Stimulated activated CD4-positive, alpha-beta T cell treated with anti-CD3 and anti-CD28 coated beads, Interleukin-2, amount 100 ng/mL, for 48 hours (primary cell): ENCODE measurements at places on chromosomes 12 and 14.

DNA sequence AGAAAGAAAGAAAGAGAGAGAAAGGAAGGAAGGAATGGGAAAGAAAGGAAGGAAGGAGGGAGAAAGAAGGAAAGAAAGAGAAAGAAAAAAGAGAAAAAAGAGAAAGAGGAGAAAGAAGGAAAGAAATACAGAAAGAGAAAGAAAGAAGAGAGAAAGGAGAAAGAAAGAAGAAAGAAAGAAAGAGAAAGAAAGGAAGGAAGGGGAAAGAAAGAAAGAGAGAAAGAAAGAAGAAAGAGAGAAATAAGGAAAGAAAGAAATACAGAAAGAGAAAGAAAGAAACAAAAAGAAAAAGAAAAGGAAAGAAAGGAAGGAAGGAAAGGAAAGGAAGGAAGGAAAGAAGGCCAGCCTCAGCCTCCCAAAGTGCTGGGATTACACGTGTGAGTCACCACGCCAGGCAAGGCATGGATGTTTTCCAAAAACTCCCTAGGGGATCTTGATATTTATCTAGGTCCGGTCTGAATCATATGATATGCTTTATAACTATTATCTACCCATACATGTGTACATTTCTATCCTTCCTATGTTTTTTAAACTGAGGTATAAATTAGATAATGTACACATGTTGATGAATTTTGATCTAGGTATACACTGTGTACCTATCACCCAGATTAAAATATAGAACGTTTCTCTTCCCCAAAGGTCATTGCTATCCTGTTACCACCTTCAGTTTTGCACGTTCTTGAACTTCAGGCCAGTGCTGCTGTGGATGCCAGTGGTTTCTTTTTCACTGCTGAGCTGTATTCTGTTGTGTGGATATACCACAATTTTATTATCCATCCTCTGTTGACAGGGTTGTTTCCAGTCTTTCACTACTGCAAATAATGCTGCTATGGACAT is 177.9 kb downstream of the RBM19 start:
- DNase-seq: no peak

DNA sequence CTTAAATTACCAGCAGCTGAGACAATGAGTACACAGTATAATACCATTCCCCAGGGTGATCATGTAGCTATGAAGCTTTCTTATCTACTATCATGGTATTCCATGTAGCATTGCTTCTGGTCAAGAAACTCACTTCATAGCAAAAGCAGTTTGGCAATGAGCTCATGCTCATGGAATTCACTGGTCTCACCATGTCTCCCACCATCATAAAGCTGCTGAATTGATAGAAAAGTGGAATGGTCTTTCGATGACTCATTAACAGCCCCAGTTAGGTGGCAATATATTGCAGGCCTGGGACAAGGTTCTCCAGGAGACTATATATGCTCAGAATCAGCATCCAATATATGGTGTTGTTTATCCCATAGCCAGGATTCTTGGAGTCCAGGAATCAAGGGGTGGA is 553.7 kb downstream of the FOXG1 start:
- DNase-seq: no peak

GRCh38 chr14:89649451-89650075 is 232.5 kb upstream of the FOXN3 start:
- DNase-seq: no peak

DNA sequence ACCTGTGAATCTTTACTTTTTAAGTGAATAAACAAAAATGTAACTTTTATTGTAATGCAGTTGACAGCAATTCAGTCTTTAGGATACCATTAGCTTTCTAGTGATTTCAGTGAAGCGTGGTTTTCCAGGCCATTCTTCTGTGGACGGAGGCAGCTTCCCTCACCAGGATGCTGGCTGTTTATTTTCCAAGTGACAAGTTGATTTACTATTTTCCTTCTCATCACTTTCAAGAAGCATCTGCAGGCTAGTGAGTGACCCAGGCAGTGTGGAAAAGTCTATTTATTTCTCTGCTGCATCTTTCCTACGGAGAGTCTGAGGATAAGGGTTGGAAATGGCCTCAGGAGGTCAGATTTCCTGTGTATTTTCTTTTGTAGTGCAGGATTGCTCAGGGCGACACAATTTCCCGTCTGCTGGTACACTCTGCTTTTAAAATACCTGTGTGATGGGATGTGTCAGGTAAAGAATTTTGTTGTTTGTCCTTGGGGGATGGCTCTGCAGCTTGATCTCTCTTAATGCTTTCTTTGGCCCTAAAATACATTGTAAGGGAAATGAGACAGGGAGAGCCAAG is 467.8 kb downstream of the NRXN3 start:
- DNase-seq: no peak

GRCh38 chr14:64053694-64054669 is 201.2 kb downstream of the SYNE2 start:
- no peak for DNase-seq

DNA sequence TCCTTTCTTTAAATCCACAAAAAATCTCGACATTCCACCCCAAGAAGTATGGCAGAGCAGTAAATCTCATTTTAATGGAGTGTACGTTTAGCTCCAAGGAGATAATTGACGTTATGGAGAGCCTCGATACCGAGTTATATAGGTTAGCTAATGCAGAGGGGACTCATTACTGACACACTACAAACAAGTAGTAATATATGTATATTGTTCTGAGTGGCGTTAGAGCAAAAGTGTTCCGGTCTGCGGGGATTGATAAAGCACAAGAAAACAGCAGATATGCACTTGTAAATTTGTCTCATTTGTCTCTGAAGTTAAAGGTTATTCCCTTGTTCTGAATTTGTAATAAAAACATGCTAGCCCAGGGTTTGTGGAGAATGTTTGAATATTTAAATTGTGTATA is 84.1 kb downstream of the BCL11B start:
- DNase-seq: no peak

- DNase-seq: no peak
Observed at GRCh38 chr12:48985901-48986300, 7.8 kb downstream of the WNT1 start.

GRCh38 chr14:103815253-103815652 is 32.1 kb downstream of the PPP1R13B start:
- DNase-seq: no peak

- no peak for DNase-seq
Observed at GRCh38 chr12:52895726-52896189, 9.1 kb downstream of the KRT8 start.

GRCh38 chr12:89762498-89763170 is 54.0 kb upstream of the ATP2B1 start:
- no peak for DNase-seq

DNA sequence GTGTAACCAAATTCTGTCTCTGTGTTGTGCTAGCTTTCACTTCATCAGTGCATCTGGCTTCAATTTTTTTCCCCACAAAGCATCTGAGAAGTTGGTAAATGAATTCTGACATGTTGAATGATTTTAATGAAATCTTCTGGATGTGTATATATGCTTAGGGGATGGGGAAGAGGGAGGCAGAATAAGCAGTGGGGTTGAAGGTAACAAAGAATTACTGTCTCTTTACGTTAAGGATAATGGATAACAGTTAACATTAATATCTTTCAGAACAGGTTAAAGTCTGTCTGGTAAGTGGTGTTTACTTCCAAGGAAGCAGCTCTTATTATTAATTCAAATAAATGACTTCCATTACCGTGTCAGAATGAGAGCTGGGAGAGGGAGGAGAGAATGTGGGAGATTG is 261.7 kb downstream of the ERC1 start:
- DNase-seq: no peak

DNA sequence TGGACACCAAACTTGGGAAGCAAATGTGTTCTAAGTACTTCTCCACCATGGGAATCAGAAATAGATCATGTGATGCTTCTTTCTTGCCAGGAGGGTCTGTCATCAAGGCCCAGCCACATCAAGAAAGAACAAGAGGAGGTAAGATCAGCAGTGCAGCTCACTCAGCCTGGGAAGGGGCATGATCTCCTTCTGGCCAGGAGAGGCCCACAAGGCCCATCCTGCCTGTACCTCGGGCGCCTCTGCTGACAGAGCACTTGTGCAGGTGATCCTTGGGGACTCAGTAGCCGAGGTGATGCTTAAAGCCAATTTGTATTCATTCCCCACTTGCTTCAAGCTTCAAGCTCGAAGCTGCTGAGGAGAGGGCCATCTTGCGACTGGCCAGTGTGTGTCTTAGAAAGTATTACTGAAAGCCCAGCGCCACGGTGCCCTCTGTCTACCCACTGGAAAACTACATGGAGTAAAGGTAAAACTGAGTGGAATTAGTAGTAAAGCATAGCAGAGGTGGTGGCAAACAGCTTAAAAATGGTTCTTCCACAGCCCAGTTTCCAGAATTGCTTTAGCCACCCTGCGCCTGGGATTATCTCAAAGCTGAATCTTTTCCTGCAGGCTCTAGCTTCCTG is 26.2 kb downstream of the RTRAF start:
- no peak for DNase-seq

DNA sequence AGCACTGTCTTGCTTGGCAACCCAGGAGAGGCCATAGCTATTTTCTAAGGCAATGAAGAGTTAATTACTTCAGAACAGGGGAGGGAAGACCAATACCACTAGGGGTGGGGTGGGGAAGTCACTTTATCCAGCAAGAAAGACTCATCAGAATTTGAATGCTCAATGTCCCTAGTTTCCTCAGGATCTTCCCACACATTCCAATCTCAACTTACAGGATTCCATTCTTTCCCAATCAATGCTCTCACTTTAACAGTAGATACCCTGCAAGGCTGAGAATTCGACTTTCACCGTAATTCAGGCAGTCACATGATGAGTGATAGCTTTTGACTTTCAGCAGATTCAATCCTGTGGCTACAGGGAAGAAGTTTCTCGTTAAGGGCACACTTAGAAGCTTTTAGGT is 526.6 kb upstream of the SEL1L start:
- DNase-seq: no peak

DNA sequence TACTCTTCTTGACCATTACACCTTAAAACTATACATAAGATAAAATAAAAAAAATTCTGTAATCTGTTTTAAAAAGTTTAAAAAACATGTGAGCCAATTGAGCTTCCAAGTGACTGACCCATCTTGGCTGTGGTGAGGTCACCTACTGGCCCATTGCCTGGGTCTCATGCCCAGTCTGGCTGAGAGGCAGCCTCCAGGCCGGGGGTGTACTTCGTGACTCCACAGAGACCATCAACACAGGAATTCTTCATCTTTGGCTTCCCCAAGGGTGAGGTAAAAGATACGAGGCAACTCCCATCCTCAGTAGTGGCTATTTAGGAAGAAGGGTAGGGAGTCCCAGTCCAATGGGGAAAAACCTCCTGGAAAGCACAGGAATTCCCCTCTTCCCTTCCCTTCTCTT is 113.2 kb downstream of the APAF1 start:
- DNase-seq: no peak

DNA sequence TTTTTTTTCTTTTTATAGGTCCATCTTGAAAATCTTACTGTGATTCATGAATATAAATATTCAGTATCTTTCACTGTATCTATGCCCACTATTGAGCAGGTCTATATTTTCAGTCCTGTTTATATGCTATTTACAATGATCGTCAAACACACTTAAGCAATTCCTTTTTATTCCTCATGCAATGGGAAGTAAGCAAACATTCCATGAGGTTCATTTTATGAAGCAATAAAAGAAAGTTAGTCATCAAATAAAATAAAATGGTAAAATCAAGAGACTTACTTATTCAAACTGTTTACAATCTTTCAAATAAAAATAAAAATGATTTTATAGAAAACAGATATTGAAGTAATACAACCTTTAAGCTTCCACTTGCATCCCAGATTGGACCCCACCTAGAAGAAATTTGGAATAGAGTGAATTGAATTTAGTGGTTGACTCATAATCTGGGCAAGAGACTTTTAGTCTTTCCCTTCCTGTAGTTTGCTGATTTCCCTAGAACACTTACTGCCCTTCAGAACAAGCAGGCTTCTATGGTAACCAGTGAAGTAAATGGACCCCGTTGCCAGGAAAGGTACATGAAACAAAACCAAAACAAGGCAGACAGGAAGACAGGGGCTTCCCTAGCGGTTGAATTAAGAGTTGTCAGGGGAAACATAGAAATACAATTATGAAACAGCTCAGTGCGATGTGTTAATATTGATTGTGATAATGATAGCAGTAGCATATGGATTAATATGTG is 241.0 kb upstream of the ATP2B1 start:
- no peak for DNase-seq

DNA sequence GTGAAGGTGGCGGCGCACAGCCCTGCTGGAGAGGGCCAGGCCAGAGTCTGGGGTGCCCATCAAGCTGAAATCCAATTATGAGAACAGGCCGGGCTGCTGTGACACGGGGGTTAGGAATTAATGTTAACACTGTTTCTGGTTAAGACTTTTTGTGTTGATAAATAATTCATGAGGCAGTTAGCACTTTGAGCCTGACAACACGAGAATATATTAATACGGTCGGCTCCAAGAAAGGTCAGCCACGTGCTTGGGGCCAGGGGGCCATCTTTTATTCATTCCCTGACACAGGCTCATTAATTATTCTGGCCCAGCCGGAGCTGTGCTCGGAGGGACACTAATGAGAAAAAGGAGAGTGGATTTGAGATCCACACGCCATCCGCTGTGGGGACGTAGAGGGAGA is 45.1 kb downstream of the FBRSL1 start:
- DNase-seq: no peak

DNA sequence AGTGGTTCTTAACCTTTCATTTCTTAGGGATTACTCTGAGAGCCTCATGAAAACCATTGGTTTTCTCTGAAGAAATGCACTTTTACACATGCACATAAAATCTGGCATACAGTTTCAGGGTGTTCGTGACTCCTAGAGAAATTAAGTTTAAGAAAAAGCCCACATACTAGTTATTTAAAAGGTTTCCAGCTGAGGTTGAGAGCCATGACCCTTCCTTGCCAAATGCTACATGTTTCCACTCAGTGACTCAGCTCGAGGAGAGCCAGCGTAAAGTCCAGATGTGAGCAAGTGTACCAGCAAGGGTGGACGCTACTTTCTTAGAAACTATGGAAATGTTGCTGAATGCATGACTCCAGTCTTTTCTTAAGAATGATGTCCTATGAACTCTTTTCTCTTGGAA is 42.7 kb upstream of the FLRT2 start:
- no peak for DNase-seq

GRCh38 chr14:34665785-34666435 is 36.0 kb upstream of the SNX6 start:
- no peak for DNase-seq

DNA sequence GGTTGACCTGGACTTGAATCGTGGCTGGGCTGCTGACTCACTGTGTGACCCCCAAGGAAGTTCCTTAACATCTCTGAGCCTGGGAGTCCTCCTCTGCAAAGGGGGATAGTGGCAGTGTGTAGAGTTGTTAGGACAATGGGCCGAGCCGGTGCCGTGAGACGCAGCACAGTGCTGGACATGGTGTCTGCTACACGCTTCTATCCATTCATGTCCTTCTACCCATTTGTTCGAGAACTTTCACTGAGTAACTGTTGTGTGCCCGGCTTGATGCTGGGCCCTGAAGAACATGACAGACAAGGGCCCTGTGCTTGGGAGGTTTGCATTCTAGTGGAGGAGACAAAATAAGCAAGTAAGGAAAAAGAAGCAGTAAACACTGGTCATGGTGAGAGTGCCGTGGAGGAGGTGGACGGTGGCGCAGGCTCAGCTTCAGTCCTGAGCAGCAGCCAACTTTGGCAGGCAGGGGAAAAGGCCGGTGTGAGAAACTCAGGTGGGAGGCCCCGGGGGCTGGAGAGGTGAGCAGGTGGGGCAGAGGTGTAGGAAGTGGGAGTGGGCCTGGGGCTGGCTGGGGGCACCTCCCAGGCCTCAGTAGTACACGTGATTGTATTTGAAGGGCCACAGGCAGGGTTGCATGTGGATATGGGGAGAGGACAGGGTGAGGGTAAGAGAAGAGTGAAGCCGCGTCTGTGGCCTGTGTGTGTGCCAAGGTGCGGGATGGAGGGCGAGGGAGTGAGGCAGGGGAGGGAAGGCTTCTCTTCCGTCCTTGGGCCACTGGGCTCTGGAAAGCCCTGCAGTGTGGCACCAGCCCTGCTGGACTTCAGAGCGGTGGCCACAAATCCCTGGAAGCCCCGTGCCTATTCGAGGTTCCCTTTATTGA is 13.8 kb downstream of the VASH1 start:
- DNase-seq: no peak
